Transverse colon (tissue), 4 donors: ENCODE measurements at places on chromosomes 3 and 15.

GRCh38 chr3:186886202-186886981 lies 43.9 kb downstream of the ADIPOQ start:
- no peak for DNase-seq

DNA sequence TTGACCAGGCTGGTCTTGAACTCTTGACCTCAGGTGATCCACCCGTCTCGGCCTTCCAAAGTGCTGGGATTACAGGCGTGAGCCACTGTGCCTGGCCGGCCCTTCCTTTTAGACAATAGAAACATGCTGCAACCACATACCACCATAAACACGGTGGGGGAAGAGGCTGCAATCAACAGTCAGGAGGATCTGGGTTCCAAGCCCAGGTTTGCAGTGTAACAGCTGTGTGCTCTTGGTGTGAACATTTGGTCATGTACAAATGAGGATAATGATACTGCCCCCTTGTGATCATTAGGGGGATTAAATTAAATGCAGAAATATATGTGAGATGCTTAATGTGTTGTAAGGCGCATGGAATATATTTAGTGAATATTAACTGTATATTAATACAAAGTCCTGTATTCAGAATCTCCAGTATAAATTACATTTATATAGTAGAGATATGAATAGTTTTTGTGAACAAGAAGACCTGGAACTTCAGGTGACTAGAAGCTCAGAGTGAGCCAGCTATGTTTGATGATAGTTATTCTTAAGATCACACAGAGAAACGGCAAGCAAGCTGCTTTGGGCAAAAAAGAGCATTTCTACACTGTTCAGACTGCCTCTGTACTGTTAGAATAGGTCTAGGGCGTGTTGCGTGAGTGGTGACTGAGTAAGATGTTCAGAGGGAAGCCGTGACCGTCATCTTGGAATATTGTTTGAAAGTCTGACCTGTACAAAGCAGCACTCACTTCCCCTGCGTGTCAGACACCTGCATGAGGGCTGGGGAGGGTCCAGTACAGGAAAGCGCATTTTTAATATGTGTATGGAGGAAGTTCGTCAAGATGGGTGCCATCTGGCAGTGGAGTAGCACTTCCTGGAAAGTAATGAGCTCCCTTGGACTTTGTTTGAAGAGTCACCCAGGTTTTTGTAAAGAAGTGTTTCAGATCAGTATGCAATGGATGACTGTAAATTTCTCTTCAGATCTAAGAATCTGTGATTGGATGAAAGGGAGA lies 125.8 kb downstream of the PGPEP1L start:
- DNase-seq = no peak

DNA sequence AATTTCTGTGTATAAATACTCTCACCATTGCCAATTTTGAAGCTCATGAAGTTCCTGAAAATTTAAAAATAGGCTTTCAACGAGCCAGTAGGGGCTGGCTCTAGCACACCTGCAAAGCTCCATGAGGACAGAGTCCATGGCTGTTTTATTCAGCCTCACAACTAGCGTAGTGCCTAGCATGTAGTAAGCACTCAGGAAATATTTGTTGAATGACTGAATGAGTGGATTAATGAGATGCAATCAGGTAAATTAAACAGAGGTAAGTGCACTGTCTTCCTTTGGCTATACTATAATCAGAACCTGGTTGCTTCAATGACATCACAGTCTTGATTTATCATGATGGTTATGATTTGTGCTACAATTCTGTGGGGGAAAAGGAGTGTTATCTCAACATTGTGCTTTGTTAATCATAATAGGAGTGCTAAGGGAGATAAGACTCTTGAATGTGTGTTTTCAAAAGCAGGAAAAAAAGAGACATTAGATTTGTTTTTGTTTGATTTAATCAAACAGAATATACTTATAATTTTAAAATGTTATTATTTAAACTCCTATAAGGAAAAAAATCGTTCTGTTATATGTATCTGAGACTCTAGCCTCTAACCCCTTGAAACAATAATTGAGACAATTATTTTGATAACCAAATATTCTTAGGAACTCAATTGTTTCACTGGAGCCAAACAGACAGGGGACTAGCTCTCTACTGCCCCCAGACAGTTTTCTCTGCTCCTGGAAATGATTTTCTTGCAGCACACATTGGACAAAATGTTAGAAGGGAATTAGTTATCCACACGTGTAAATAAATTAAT lies 171.7 kb upstream of the ATP11B start:
- no peak for DNase-seq

DNA sequence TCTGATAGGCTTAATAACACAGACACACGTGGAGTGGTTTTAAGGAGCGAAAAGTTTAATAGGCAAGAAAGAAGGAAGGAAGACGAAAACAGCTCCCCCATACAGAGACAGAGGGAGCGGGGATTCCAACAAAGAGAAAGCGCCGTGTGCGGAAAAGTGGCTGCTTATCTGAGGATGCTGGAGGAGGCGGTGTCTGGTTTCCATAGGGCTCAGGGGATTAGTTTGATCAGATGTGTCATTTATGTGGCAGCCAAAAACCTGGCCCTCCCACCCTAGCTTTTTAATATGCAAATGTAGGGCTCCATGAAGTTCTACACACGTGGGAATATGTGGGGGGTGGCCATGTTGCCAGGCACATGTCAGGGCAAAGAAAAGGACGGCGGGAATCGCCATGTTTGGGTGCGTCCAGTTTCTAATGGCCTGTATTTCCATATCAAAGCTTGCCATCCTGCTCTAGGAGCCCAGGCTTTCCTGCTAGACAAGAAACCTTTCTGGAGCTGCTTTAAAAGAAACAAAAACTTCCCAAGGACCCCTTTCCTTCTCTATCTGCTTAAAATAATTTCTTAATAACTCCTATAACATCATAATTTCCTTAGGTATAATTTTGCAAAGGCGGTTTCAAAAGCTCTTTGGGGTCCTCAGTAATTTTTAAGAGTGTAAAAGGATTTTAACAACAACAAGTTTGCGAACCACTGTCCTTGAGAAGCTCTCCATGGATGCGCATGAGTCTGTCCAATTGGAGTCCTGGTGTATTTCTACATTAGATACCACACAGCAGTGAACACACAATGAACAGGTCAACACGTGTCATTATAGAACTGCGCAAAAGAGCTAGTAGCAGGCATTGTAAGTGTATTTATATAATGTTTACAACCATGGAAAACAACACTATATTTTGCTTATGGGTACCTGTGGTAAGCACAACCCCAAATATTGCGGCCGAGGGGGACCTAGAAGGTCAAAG lies 622 bp upstream of the ZNF589 start:
- no peak for DNase-seq

GRCh38 chr3:186185194-186185787 lies 76.4 kb upstream of the ETV5 start:
- DNase-seq = no peak

- DNase-seq = no peak
Measured at GRCh38 chr3:117848606-117849005, 1139.0 kb downstream of the TUSC7 start.

GRCh38 chr15:81015621-81016488 lies 15.1 kb downstream of the TLNRD1 start:
- no peak for DNase-seq

DNA sequence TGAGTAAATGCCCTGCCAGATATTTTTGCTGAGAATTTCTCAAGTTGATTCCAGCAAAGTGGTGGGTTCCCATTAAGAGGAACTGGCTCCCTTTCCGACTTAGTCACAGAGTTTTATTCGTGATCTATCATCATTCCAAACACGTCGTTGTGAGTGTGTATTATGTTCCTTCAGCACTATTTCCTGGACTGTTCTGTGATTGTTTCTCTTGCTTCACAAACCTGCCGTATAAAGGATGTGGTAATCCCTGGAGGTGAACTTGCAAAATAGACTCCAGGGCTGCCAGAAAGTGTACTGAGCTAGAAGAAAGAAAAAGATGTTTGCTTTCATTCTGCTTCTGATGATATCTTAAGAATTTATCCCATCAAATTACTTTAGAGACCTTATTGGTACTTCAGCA lies 14.5 kb upstream of the CAPN3 start:
- no peak for DNase-seq

DNA sequence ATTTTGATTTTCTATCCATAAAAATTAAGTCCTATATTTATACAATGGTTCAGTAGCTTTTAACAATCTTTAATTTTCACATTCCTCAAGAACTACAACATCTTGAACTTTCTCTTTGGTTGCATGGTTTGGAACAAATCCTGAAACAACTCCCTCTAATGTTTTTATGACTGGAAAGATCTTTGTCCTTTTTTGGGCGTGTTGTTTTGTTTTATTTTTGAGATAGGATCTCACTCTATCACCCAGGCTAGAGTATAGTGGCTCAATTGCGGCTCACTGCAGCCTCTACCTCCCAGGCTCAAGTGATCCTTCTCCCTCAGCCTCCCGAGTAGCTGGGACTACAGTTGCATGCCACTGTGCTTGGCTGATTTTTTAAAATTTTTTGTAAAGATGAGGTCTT lies 4.0 kb downstream of the STX19 start:
- peak; percentile 43 for DNase-seq

GRCh38 chr15:66290518-66290917 lies 2.9 kb upstream of the DIS3L start:
- DNase-seq = no peak

GRCh38 chr3:117846238-117846637 lies 1136.7 kb downstream of the TUSC7 start:
- DNase-seq = no peak

- DNase-seq = no peak
Measured at GRCh38 chr3:190620886-190621608, 107.2 kb downstream of the IL1RAP start.

- no peak for DNase-seq
Measured at GRCh38 chr3:143092191-143092590, 27.4 kb upstream of the CHST2 start.

DNA sequence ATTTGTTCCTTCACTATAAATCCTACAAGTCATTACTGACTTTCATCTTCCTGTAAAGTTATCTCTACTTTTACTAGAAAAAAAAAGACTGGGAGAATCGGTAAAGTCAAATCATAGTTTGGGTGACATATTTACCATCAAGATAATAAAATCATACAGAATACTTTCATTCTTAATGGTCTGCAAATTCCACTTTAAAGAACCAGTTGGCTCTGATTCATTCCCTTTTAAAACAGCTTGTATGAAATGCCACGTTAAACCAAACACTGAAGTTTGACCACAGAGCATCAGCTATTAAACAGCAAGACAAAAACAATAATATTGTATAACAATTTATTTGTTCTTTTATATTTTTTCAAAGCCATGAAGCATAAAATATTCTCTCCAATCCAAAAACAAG lies 100.7 kb downstream of the FBN1 start:
- DNase-seq = no peak

DNA sequence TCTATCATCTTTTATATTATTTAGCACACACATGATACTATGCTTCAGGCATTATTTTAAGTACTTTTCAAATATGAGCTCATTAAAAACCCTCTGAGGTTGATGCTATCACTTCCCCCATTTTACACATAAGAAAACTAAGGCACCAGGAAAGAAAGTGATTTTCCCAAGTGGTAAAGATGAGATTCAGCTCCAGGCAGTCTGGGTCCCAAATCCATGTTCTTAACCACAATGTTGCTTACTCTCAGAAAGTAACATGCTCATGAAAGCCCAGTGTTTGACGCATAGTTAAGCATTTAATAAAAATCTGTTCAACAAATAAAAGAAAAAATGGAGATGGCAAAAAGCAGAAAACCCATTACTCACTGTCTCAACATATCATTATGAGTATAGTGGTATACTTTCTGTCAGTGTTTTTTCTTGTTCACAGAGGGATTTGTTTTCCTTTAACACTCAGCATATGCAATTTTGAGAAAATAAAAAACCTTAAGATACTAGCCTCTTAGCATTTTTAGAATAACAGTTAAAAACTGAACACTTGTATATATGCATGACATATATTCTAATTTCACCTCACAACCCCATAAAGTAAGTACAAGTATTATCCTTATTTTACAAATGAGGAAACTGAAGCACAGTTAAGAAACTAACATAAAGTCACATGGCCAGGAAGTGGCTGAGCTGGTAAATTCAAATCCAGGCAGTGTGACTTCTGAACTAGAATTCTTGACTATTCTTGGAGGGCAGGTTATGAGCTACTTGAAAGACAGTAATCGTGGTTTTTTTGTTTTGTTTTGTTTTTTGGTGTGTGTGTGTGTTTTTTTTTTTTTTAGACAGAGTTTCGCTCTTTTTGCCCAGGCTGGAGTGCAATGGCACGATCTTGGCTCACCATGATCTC lies 10.4 kb downstream of the PEAK1 start:
- no peak for DNase-seq

DNA sequence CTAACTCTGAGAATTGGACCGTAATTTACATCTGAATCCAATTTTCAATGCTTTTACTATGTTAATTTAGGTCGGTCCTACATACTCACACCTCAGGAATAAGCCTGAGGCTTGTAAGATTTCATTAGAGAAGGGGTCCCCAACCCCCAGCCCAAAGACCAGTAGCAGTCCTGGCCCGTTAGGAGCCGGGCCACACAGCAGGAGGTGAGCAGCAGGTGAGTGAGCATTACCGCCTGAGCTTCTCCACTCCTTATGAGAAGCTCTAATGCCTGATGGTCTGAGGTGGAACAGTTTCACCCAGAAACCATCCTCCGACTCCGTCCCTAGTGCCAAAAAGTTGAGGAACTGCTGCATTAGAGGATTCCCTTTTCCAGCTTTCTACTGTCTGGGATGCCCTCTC lies 757.3 kb downstream of the SI start:
- DNase-seq = no peak

GRCh38 chr3:3201611-3202010 lies 22.1 kb upstream of the CRBN start:
- DNase-seq = no peak

- no peak for DNase-seq
Measured at GRCh38 chr15:100468285-100468684, 60.5 kb downstream of the CERS3 start.

DNA sequence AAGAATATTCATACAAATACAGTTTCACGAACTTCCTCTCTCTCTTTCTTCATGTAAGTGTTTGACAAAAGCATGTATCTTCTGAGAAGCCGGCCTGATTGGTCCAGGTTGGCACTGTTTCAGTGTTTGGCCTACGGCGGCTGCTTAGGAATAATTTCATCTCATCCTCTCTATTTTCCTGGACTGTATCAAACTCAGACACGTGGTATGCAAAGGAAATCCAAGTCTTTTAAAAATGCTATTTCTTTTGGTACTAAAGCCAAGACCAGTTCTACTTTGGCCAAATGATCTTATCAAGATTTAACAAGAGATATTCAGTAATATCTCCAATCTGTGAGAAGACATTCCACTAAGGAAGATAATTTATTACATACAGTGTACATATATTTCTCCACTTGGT lies 152.8 kb downstream of the TIGIT start:
- DNase-seq = no peak

DNA sequence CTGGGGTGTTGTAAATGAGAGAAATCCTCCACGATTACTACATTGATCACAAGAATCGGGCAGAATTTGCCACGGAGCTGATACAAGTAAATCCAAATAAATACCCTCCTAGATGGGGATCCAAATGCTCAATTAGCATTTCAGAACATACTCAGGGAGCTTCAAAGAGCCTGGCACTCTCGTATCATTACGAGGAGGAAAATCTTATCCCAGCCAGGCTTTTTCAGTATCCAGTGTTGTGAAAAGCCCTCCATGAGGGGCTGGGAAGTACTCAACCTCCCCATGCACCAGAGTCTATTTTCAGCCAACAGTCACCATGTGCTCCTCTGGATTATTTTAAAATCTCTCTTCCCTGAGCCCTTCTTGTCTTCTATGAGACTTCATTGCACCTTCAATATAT lies 122.6 kb upstream of the ARRDC4 start:
- DNase-seq = no peak

GRCh38 chr15:70714015-70714414 lies 49.3 kb downstream of the UACA start:
- no peak for DNase-seq

- DNase-seq = no peak
Measured at GRCh38 chr15:49083401-49084284, 37.4 kb upstream of the SECISBP2L start.
